ENCODE measurements at places on chromosomes 16 and 17. TPM values are rescaled to one million over a fixed set of nuclear protein-coding genes. Genes with fewer than 3 reads are reported as not detected.

Gene FBXW10
- not detected for total RNA-seq

DNA sequence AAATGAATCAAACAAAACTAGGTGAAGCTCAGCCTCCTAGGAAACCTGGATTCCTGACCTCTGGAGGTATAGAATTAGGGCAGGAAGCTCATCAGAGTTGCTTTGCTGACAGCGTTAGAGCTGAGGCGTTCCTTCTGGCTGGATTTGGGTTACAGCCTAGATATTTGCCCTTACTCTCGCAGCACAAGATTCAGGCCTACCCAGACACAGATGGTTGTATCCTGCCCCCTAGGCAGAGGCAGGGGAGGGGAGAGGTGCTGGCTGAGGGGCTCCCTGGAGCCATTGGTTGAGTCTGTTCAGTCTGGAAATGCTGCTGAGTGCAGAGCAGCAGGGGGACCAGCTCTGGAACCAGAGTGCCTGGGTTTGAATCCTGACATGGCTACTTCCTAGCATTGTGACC is 78.4 kb downstream of the MPRIP start:
- H3K4me3 ChIP-seq = no peak overlapping the region
- H3K36me3 ChIP-seq = no peaks in the 10 kb centered on the region
- peaks cover 90% of the 10 kb centered on the region for H3K4me1 ChIP-seq
- H3K27me3 ChIP-seq = no peaks in the 10 kb centered on the region

Gene TIMP2
- 57.1 TPM for total RNA-seq

DNA sequence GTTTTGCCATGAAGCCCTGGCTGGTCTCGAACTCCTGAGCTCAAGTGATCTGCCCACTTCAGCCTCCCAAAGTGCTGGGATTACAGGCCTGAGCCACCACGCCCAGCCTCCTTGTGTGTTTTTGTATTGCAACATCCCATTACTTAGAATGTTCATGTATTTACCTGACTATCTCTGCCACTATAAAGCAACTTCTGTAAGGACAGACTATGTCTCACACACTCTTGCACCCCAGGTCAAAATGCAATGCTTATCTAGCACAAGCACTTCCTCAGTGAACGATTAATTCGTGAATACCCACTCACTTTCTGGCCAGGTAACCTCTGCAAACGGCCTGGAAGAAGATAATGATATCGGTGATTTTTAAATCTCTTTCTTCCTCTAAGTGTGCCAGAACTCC is 82.6 kb downstream of the NDEL1 start:
- peaks cover 24% of the 10 kb centered on the region for H3K36me3 ChIP-seq
- DNase-seq = no peak
- no peaks in the 10 kb centered on the region for H3K4me1 ChIP-seq

Gene PLLP
- total RNA-seq = 59.1 TPM

Gene CCL13
- total RNA-seq = not detected

- no peaks in the 10 kb centered on the region for H3K4me1 ChIP-seq
- H3K27me3 ChIP-seq = no peaks in the 10 kb centered on the region
- no peak overlapping the region for H3K27ac ChIP-seq
- DNase-seq = no peak
- H3K4me3 ChIP-seq = no peak overlapping the region
These were observed 54.8 kb downstream of the PSMD12 start for GRCh38 chr17:67311575-67311974.

Gene SLFN11
- total RNA-seq = 13.8 TPM

GRCh38 chr16:30947859-30948666 is 805 bp upstream of the ORAI3 start:
- H3K4me1 ChIP-seq = peaks cover 48% of the 10 kb centered on the region
- peak overlapping the region; percentile 93 for H3K27ac ChIP-seq
- H3K27me3 ChIP-seq = no peaks in the 10 kb centered on the region
- H3K36me3 ChIP-seq = peaks cover 40% of the 10 kb centered on the region

DNA sequence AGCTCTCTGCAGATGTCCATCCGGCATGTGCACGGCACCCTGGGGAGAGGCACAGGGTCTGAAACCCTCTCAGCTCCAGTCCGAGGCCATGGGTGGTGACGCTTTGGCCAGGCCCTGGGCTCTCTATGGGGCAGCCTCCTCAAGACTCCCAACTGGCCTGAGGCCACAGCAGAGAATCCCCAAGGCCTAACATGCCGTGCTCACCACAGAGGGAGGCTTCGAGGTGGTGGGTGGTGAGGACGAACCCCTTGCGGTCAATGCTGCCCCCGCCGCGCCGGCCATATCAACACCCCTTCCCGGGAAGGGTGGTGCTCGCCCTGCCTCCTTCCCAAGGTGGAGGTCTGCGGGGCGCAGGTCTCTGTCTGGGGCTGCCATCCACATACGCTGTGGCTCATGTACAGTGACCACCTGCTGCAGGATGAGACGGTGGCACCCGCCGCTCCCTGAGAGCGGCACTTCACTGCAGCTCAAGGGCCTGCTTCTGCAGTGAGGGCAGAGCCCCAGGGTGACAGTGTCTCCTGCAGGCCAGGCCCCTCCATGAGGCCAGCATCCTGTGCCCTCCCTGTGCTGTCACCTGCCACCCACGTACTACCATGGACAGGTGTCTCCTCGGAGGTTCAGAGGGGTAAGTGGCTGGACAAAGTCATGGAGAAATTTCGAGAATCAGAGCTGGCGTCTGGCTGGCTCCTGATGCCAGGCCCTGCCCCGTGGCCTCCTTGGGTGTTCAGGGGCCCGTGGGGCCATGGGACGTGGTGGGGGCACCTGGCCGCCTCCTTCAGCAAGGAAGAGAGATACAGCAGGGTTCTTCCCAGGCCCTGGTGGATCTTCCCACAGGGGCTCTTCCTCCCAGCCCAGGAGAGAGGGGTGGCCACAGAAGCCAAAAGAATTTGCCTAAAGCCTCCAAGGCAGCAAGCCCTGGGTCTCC is 54.6 kb upstream of the ACSF3 start:
- DNase-seq = no peak
- no peaks in the 10 kb centered on the region for H3K4me1 ChIP-seq
- H3K36me3 ChIP-seq = no peaks in the 10 kb centered on the region
- no peak overlapping the region for H3K4me3 ChIP-seq

Gene KCNG4
- not detected for total RNA-seq

DNA sequence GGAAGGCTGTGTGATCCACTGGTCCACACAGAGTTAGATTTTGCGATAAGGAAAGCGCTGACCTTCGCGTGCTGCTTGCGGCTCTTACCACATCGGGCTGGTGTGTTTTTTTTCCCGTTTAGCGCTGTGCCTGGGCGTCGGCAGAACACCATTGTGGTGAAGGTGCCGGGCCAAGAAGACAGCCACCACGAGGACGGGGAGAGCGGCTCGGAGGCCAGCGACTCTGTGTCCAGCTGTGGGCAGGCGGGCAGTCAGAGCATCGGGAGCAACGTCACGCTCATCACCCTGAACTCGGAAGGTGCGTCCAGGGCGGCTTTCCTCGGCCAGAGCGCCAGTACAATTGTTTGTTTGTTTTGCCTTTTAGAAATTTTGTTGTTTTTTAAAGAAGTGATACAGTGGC is 54.7 kb downstream of the BANP start:
- no peaks in the 10 kb centered on the region for H3K4me1 ChIP-seq
- no peaks in the 10 kb centered on the region for H3K27me3 ChIP-seq
- H3K36me3 ChIP-seq = peaks cover 66% of the 10 kb centered on the region
- H3K4me3 ChIP-seq = no peak overlapping the region
- DNase-seq = no peak

DNA sequence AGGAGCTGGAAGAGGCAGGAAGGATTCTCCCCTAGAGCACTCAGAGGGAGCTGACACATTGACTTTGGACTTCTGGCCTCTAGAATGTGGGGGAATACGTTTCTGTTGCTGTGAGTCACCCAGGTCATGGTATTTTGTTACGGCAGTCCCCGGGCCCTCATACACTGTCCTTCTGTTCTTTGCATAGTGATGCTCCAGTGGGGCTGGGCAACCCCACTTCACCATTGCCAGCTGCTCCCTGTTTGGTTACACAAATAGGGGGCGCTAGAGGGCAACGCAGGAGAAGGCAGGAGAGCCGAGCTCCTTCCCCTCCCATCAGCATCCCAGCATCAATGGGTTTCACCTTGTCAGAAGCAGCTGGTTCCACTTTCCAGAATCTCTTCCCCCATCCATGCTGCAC is 257.7 kb upstream of the FOXF1 start:
- H3K4me1 ChIP-seq = no peaks in the 10 kb centered on the region
- no peaks in the 10 kb centered on the region for H3K36me3 ChIP-seq
- DNase-seq = no peak
- no peaks in the 10 kb centered on the region for H3K27me3 ChIP-seq
- no peak overlapping the region for H3K27ac ChIP-seq

Gene RCVRN
- total RNA-seq = not detected

DNA sequence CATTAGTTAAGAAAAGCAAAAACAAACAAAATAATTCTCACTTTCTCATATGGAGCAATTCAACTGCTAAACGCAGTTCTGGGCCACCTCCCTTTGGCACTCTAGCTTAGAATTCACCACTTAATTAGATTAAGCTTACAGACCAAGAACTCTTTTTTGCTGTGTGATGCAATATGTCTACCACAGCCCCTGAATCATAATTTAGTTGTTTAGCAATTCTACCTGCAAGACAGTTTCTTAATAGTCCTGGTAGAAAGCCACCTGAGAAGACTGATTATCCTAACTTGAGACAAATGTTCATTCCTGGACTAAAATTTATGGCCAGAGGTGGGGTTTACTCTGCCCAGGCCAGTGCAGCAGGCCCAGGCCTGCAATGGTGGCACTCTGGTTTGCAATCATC is 205.9 kb downstream of the HS3ST3A1 start:
- H3K4me1 ChIP-seq = no peaks in the 10 kb centered on the region
- no peak overlapping the region for H3K4me3 ChIP-seq
- H3K36me3 ChIP-seq = no peaks in the 10 kb centered on the region
- no peak overlapping the region for H3K27ac ChIP-seq
- H3K27me3 ChIP-seq = no peaks in the 10 kb centered on the region

GRCh38 chr17:63434951-63435571 is 11.0 kb downstream of the CYB561 start:
- H3K36me3 ChIP-seq = peaks cover 4% of the 10 kb centered on the region
- peak; percentile 84 for DNase-seq

GRCh38 chr17:19718041-19718612 is 1.7 kb upstream of the SLC47A2 start:
- no peaks in the 10 kb centered on the region for H3K27me3 ChIP-seq
- no peaks in the 10 kb centered on the region for H3K36me3 ChIP-seq
- H3K4me1 ChIP-seq = peaks cover 14% of the 10 kb centered on the region
- no peak overlapping the region for H3K4me3 ChIP-seq
- no peak overlapping the region for H3K27ac ChIP-seq

DNA sequence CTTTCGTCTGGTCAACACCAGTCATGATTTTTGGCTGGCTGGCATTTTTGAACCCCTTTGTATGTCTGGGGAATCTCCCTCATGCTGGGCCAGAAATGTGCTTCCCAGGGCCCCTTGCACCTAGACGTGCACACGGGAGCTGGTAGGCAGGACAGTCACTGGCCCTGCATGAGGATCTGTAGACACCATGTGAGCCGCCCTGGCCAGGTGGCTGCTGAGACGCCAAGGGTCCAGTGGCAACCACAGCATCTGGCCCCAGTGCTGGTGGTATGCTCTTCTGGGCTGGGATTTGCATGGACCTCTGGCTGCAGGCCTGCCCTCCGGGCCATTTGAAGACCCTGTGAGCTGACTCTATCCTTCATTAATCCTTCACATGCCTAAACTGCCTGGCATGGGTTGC is 67.5 kb downstream of the NT5M start:
- no peak for DNase-seq
- no peak overlapping the region for H3K4me3 ChIP-seq
- H3K36me3 ChIP-seq = no peaks in the 10 kb centered on the region
- H3K4me1 ChIP-seq = no peaks in the 10 kb centered on the region
- no peak overlapping the region for H3K27ac ChIP-seq
- no peaks in the 10 kb centered on the region for H3K27me3 ChIP-seq

DNA sequence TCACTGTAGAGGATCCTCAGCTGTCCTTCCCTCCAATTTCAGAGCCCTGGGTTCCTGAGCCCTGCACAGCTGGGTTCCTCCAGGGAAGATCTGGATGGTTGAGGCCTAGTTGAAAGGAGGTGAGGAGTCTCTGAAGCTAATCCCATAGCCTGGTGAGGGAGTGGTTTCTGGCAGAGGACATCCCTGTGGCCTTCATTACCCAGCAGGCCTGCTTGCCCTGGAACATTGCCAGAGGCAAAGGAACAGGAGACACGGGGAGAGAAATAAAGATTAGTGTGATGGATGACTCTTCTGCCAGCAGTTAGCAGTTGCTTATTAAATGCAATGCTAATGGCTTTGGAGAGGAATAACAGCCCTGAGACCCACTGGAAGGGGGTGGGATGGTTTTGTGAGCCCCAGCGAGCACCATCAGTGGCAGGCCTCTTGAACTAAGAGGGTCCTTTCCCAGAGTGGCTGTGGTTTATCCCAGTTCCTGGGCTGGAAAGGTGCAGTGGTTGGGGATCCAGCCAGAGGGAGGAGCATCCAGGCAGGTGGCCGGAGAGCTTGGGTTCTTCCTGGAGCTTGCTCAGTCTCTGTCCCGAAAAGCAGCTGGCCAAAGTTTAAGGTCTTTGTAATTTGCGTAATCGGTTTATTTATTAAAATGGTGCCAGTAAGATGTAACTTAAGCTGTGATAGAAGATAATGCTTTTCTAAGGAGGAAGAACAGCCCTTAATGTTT is 209.7 kb downstream of the CCDC182 start:
- no peak overlapping the region for H3K4me3 ChIP-seq
- H3K36me3 ChIP-seq = peaks cover 4% of the 10 kb centered on the region
- no peaks in the 10 kb centered on the region for H3K27me3 ChIP-seq

GRCh38 chr16:6362321-6362720 is 970.3 kb upstream of the RBFOX1 start:
- no peak overlapping the region for H3K27ac ChIP-seq
- no peak overlapping the region for H3K4me3 ChIP-seq
- no peak for DNase-seq
- H3K36me3 ChIP-seq = no peaks in the 10 kb centered on the region
- H3K4me1 ChIP-seq = no peaks in the 10 kb centered on the region

DNA sequence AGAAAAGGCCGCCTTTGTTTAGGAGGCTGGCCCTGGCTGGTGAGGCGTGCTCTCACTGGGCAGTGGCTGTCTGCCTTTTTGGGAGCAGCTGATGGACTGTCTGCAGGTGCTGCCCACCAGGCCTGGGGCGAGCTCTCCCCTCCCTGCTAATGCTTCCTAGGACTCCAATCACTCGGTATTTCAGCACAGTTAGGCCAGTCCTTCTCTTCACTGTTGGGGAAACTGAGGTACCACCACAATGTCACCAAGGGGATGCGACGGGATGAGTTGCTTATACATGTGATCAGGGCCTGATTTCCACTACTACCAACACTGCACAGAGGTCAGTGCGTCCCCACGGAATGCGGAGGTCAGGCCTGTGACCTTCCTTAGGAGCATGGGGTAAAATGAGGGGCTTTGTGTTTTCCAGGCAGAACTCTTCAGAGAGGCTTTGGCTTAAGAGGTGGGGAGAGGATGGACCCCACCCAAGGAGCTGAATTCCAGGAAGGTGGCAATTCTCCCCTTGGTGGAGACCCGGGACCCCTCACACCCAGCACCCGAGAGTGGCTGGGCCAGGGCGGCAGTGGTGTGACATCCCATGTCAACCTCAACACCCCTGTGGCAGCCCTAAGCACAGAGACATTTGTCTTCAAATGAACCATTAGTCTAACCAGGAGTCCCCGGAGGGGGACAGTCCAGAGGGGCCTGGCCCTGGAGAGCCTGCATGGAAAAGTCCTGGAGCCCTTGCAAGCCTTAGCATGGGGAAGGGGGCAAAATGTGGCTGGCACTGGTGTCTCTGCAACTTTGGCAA is 86.4 kb downstream of the N4BP1 start:
- no peak overlapping the region for H3K27ac ChIP-seq
- H3K4me3 ChIP-seq = no peak overlapping the region
- H3K4me1 ChIP-seq = no peaks in the 10 kb centered on the region
- DNase-seq = no peak
- H3K36me3 ChIP-seq = no peaks in the 10 kb centered on the region
- H3K27me3 ChIP-seq = no peaks in the 10 kb centered on the region

Data from stomach (tissue), 19 donors.